Ascending aorta (tissue), 2 donors: ENCODE measurements at places on chromosomes 1 and 21.
A peak's percentile ranks its signal among the peaks of the same experiment; 100 is the strongest.

DNA sequence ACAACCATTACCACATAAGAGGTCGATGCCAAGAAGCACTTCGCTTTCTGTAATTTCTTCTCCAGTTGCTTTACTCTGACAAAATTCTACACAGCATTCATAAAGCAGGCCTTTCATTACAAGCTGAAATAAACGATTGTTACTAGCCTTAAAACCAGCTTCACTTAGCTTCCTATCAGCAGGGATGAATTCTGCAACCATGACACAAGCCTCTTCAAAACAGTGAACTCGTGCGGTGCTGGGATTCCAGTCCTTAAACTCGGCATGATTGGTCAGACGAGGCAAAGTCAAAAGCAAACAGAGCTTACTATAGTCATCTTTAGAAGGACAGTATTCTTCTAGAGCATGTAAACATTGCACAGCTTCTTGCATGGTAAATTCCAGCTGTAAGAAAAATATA, 30.6 kb downstream of the WDR47 start:
- H3K4me1 ChIP-seq = no peaks in the 10 kb centered on the region
- no peak overlapping the region for H3K4me3 ChIP-seq
- no peak for DNase-seq
- no peak overlapping the region for H3K27ac ChIP-seq
- H3K27me3 ChIP-seq = no peaks in the 10 kb centered on the region

DNA sequence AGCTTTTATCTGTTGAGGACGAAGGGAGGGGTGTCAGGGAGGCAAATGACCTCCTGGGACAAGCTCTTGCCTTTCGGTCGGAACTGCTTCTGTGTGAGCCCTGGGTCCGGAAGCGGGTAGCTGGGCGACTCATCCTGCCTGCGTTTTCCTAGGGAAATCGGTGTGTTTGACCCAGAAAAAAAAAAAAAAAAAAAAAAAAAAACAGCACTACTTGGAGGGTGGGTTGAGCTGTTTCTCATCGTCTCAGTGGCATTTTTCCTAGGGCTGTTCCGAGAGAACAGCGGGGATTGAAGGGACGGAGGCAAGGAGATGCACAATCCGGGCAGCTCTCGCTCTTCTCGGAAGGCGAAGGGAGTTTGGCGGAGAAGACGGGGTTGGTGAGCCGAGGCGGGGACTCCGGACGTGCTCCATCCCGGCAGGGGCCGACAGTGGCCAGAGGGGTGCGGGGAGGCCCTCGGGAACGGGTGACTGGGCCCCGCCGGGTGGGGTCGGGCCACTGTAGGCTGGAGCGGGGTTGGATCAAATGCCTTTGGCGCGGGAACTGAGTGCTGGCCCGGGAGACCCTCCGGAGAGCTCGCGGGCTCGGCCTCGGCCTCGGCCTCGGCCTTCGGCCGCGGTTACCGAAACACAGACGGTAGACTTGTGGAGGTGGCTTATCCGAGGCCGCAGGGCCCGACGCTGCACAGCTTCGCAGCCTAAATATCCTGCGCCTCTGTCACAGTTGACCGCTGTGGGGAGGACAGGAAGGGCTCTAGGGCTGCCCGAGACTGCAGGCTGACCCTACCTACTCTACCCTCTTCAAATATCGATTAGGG, 2.4 kb upstream of the BARHL2 start:
- H3K36me3 ChIP-seq = no peaks in the 10 kb centered on the region
- DNase-seq = no peak
- peaks cover 7% of the 10 kb centered on the region for H3K4me1 ChIP-seq
- H3K4me3 ChIP-seq = no peak overlapping the region
- peaks cover 50% of the 10 kb centered on the region for H3K27me3 ChIP-seq
- no peak overlapping the region for H3K27ac ChIP-seq

DNA sequence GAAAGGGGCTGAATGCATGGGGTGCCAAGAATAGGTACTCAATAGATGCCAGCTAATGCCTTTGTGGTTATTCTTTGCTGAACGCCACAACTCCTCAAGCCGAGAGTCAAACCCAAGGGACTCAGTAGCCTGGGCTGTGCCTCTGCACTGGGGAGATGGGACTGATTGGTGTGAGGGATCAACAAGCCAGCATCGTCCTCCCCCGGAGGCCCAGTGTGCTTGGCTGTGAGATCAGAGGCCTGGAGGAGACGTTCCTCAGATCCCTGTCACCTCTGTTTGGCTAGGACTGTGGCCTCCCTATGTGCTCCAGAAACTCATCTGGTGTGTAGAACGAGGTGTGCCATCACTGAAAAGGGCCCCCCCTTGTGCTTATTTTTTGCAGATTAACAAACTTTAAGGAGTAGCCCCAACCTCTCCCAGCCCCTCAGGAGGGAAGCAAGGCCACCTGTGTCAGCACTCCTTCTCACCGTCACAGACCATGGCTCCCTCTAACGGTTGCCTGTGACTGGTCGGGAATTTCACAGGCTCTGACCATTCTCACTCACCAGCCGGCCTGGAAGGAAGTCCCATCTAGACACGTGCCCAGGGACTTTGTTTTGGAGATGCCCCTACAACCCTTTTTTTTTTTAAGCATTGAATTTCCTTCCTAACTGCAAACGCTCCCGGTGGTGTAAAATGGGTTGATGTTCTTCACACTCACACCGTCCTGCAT, 194.0 kb upstream of the VAMP3 start:
- DNase-seq = peak; percentile 4
- H3K4me1 ChIP-seq = peaks cover 23% of the 10 kb centered on the region
- H3K27me3 ChIP-seq = no peaks in the 10 kb centered on the region
- no peak overlapping the region for H3K4me3 ChIP-seq

DNA sequence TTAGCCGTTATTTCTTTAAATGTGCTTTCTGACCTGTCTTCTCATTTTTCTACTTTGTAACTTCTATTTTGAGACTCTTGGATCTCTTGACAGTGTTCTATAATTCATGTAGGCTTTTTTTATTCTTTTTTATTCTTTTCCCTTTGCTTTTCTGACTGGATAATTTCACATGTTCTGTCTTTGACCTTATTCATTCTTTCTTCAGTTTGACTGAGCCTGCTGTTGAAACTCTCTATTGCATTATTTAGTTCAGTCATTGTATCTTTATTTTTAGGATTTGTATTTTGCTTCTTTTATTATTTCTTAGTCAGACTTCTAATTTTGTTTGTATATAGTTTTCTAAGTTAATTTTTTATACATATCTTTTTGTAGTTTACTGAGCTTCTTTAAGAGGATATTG, 66.1 kb downstream of the DNAH14 start:
- H3K4me3 ChIP-seq = no peak overlapping the region
- no peaks in the 10 kb centered on the region for H3K27me3 ChIP-seq
- H3K4me1 ChIP-seq = no peaks in the 10 kb centered on the region
- no peak overlapping the region for H3K27ac ChIP-seq

GRCh38 chr1:205610036-205610435, 21.8 kb downstream of the ELK4 start:
- no peak overlapping the region for H3K4me3 ChIP-seq
- no peaks in the 10 kb centered on the region for H3K27me3 ChIP-seq
- H3K4me1 ChIP-seq = no peaks in the 10 kb centered on the region
- H3K36me3 ChIP-seq = peaks cover 16% of the 10 kb centered on the region
- DNase-seq = no peak
- no peak overlapping the region for H3K27ac ChIP-seq

DNA sequence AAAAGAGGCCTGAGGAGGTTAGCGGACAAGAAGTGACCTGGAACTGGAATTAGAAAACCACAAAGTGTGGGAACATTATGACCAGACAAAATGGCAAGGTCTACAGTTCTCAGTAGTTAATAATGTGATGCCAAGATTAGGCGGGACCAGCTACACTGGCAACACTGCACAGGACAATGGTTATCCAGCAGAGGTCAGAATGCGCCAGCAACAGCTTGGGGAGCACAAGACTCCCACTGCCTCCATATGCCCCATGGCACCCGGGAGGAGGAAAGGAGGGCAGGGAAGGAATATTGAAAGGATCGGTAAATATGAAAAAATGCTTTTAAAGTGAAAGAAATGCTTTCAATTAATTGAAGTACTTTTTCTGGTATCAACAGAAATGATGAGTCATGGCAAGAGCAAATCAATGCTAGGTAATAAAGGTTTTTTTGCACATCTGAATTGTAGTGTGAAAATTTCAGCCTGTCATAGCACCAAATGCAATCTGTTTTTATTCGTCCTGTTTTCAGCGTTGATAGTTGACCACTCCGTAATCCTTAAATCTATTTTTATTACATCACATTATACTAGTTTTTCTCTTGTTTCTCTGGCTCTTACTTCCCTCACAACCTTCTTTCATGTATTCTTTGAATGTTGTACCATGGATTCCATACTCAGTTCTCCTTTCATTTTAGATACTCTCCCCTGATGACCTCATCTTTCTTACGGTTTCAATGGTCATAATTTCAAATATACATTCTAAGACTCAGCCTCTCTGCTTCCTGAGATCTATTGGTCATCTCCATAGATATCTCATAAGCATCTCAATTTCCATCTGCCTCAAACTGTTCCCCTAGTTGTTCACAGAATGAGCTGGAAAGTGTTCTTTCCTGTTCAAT, 30.7 kb downstream of the VCAM1 start:
- H3K27me3 ChIP-seq = no peaks in the 10 kb centered on the region
- no peaks in the 10 kb centered on the region for H3K36me3 ChIP-seq
- H3K4me1 ChIP-seq = no peaks in the 10 kb centered on the region
- H3K4me3 ChIP-seq = no peak overlapping the region

GRCh38 chr1:199336745-199337640, 690.5 kb upstream of the NR5A2 start:
- H3K4me3 ChIP-seq = no peak overlapping the region
- H3K36me3 ChIP-seq = no peaks in the 10 kb centered on the region
- H3K4me1 ChIP-seq = no peaks in the 10 kb centered on the region
- no peak for DNase-seq
- no peak overlapping the region for H3K27ac ChIP-seq
- H3K27me3 ChIP-seq = no peaks in the 10 kb centered on the region

- no peak overlapping the region for H3K4me3 ChIP-seq
- H3K27me3 ChIP-seq = no peaks in the 10 kb centered on the region
- DNase-seq = no peak
These were observed 6.7 kb downstream of the UROD start for GRCh38 chr1:45018599-45019230.

DNA sequence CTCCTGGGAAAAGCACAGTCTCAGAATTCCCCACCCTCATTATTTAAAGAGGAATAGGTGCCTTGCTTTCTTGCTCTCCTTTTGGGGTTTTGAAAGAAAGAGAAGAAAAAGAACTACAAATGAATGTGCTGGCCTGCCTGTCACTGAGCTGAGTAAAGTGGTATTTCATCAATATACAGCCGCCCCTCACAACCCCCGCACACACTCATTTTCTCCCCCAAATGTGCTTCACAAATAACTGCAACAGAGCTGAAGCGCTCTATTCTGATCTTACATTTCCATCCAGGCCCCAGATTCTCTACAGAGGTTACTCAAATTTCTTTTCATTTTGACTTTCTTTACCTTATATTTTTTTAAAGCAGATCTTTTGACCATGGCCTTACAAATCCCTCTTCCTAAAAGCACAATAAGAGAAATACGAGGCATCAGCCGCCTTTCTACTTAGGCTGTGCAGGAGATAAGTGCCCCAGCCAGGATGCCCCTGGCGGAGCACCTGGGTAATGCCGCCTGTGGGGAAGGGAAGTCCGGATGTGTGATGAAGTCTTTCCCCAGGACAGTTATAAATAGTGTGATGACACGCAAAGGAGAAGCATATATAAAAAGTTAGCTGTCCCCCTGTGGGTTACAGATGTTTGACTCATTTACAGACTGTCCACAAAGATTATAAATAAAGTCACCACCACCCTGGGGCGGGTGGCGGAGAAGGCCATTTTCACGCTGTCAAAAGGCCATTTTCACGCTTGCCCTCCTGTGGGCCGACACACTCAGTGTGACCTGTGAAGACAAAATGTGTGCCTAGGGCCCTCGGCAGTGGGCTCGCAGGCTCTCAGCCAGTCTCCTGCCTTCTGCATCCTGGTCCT, 6.5 kb downstream of the KCNN3 start:
- H3K27me3 ChIP-seq = no peaks in the 10 kb centered on the region
- H3K4me1 ChIP-seq = no peaks in the 10 kb centered on the region
- H3K36me3 ChIP-seq = no peaks in the 10 kb centered on the region

DNA sequence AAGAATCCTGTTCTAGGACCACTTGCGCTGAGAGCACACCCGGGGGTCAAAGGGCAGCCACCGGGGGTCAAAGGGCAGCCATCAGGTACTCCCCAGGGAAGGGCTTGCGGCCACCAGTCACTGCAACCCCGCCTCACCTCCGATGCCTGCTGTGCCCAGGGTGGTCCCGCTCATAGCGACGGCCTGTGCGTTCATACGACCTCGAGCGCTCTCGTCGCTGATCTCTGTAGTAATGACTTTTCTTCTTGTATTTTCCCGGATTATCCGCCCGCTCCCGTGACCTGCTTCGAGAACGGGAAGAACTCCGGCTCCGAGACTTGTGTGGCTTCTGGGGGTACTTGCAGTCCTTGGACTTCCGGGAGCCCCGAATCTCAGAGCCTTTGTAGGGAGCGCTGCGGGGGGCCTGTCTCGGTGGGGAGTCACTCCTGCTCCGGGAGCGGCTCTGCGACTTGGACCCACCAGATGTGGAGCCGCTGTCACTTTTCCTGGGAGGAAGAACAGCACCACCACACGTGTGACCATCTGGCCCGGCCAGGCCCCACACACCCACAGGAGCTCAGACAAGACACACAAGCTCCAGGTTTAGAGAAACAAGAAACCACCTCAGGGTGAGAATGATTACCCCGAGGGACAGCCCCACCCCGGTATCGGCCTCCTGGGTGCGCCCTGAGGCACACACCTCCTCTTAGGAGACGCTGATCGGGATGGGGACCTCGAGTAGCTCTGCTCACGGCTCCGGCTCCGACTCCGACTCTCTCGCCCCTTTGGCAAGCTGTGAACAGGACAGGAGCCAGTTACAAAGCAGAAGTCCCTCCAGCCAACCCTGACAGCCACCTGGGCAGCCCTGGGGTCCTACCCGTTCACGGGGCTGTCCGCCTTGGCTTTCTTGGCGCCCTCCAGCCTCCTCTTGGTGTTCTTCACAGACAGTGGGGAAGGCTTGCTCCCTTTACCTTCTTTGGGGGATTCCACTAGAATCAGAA, 11.7 kb downstream of the CCNL2 start:
- H3K4me3 ChIP-seq = no peak overlapping the region
- H3K27ac ChIP-seq = no peak overlapping the region
- no peak for DNase-seq
- no peaks in the 10 kb centered on the region for H3K27me3 ChIP-seq

DNA sequence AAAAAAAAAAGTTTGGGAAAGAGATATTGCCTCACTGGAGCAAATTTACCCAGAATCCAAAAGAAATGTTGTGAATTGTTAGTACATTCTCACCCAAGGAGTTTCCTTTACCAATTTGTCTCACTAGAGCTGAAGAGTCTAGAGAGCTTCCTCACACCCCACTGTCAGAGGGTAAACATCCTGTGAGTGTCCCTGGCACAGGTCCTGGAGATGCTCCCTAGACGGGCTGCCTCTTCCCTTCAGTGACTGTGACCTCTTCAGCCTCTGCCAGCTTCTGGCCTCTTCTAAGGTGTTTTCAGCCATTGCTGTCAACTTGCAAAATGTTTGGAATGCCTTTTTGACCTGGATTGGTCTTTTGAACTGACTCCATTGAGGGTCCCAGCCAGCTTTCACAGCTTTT, 159.4 kb downstream of the DHRS3 start:
- H3K4me3 ChIP-seq = no peak overlapping the region
- H3K27ac ChIP-seq = peak overlapping the region; percentile 89
- DNase-seq = no peak
- peaks cover 4% of the 10 kb centered on the region for H3K36me3 ChIP-seq
- H3K27me3 ChIP-seq = no peaks in the 10 kb centered on the region
